ENCODE measurements at places on chromosomes 5 and 9.

DNA sequence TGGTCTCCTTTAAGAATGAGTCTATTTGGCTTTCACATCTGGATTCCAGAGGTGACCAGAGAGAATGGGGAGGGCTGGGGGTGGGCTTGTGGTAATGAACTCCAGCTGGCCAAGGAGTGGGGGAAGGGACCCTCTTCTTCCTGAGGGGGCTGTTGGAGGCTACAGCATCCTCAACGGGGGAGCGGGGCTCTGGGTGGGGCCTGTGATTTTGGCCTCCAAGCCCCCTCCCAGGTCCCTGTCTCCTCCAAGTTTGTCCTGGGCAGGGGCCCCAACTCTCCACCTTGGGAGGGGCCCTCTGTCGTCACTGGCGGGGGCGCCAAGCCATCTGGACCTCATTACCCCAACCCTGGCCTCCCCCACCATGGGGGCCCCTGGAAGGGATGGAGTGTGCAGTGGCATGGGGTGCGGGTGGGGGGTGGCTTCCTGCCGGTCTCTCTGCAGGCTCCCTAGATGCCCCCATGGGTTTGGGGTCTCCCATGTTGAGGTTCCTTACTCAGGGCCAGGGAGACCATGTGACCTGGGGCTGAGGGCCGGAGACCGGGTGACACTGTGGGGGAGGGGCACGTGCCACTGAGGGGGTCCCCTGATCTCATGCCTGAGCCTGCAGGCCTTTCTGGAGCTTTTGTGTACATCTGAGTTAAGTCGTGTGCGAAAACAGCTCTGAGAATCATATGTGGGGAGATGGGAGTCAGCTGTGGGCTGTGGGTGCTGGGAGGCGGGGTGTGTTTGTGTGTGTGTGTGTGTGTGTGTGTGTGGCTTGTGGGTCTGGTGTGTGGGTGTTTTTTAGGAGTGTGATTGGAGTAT, 32.4 kb downstream of the GOLGA2 start:
- peak; percentile 93 for DNase-seq

DNA sequence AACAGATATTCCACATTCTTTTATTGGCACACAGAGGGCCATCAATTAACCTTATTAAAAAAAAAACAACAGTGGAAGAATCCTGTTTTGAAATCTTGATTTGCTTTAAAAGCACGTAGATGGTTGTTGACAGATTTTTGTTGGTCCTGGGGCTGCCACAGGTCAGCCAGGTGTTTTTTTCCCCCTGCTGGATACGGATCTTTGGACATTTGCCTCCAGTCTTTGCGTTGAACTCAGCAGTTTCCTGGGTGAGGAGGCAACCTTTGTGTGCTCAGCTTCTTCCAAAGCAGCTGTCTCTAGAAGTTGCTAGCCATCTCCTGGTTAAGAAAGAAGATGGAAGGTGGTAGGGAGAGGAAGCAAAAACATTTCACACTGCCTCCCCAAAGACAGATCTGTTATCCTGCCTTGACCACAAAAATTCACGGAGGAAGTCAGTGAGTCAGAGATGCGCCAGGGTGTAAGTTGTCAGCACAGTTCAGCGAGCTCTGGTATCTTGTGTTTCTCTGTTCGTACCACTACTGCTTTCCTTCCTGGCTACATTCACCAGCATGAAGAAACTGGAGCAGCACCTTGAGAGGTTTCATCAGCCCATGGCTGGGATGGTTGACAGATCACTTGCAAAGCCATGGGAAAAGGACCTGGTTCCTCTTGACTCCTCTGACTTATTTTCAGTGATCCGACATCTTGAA, 207.3 kb downstream of the ARHGAP26 start:
- no peak for DNase-seq

- peak; percentile 20 for DNase-seq
Measured at GRCh38 chr5:89117124-89117644, 234.2 kb upstream of the MEF2C start.

DNA sequence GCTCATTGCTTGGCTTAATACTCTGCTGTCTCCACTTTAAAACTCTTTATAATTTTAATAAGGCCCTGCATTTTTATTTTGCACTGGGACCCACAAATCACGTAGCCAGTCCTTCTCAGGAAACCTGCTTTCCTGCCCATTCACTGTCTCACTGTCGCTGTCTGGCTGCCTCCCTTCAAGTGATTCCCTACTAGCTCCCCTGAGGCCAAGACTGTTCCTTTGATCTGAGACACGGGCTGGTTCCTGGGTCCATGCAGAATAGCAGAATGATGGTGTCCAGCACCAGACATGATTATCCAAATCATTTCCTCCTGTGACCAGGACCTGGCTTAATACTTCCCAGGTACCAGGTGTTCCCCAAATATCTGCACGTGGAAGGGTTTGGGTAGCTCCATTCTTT, 597.1 kb upstream of the KLF4 start:
- DNase-seq = no peak

- DNase-seq = no peak
Measured at GRCh38 chr5:100792781-100793180, 110.3 kb downstream of the ST8SIA4 start.

DNA sequence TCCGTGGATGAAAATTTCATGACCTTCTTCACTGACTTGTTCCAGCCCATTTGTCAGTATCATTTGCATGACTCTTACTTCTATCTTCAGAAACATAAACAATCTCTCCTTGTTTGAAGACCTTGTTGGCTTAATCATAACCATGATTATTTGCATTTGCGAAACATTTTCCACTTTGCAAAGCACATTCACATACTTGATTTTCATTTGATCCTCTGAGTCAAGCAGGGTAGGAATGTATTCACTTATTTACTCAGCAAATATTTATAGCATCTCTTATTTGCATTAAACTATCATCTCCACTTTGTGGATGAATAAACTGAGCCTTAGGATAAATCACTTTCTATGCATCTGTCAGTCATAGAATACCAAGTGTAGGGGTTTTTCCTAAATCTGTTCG, 343.0 kb upstream of the SGCD start:
- DNase-seq = no peak

GRCh38 chr5:126471875-126472537, 48.8 kb downstream of the GRAMD2B start:
- DNase-seq = no peak

GRCh38 chr9:15289603-15290002, 17.4 kb downstream of the TTC39B start:
- DNase-seq = no peak

- no peak for DNase-seq
Measured at GRCh38 chr9:124665391-124666058, 105.6 kb downstream of the NR6A1 start.

- DNase-seq = no peak
Measured at GRCh38 chr5:36279054-36279698, 22.5 kb downstream of the RANBP3L start.

DNA sequence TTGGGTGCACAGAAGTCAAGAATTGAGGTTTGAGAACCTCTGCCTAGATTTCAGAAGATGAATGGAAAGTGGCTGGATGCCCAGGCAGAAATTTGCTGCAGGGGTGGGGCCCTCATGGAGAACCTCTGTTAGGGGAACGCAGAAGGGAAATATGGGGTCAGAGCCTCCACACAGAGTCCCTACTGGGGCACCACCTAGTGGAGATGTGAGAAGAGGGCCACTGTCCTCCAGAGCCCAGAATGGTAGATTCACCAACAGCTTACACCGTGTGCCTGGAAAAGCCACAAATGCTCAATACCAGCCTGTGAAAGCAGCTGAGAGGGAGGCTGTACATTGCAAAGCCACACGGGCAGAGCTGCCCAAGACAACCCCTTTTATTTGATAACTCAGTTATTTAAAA, 383.5 kb downstream of the TLE4 start:
- DNase-seq = no peak

DNA sequence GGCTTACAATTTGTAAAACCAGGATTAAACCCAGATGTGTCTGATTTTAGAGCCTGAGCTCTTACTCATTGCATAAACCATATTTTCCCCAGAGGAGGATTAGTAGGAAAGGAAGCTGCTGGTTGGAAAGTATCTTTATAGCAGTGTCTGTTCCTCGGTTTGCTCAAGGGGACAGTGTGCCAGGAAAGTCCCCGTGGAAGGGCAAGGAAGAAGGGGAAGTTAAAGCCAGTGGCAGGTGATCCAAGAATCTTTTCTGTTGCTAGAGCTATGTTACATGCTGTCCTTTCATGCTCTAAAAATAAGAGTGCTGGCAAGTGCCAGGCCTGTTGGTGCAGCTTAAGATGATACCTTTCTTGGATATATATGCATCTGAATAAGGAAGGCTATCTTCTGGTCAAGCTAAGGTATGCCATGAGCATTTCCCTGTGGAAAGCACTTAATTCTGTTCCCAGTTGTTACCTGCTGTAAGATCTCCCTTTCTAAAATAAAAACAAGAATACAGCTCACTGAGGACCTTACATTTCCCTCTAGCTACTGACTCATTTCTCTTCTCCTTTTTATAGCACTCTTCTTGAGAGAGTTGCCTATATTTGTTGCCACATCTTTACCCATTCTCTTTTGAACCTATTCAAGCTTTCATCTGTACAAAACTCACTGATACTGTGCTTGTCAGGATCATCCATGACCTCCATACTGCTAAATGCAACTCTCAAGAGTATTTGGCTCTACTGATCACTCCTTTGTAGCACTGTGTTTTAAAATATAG, 8.0 kb downstream of the PDCD1LG2 start:
- no peak for DNase-seq

GRCh38 chr9:134329576-134329855, 3.3 kb downstream of the RXRA start:
- no peak for DNase-seq

DNA sequence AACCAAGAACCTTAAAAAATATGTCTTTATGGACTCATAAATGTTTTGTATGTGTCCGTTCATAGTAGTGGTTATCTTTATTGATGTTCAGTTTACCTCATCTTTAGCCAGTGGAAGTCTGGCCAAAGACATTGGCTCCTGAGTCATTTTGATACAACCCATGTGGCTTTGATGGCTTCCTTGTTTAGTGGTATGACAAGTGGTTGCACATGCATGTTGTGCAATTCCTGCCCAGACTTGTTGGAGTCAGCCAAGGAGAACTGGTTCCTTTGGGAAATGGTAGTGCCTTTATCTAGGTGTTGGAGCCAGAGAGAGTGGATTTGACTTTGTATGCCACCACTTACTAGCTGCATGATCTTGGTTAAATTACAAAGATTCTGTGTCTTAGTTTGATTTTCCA, 94.3 kb downstream of the RPS23 start:
- no peak for DNase-seq

- no peak for DNase-seq
Measured at GRCh38 chr9:133536080-133536479, 1.6 kb downstream of the ADAMTSL2 start.

GRCh38 chr5:42606464-42606869, 150.2 kb upstream of the CCDC152 start:
- no peak for DNase-seq

- no peak for DNase-seq
Measured at GRCh38 chr9:98010445-98010844, 27.3 kb downstream of the ANP32B start.

GRCh38 chr9:126490214-126490631, 123.5 kb upstream of the LMX1B start:
- DNase-seq = no peak

- DNase-seq = no peak
Measured at GRCh38 chr9:116269250-116269649, 115.7 kb downstream of the PAPPA start.

DNA sequence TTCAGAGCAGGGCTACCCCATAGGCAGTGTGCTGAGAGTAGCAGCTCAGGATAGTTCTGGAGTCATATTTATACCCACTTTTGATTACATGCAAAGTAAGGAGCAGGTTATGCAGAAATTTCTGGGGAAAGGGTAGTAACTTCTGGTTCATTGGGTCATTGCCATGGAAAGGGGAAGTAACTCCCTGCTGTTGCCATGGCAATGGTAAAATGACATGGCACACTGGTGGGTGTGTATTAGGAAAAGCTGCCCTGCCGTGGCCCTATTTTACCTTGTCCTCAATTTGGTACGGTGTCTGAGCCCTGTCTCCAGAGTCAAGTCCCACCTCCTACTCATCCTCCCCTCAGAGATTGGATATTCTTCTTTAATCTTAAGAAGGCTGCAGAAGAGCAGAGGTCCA, 526.7 kb upstream of the TYRP1 start:
- no peak for DNase-seq

GRCh38 chr5:3734632-3735031, 139.0 kb downstream of the IRX1 start:
- DNase-seq = no peak

DNA sequence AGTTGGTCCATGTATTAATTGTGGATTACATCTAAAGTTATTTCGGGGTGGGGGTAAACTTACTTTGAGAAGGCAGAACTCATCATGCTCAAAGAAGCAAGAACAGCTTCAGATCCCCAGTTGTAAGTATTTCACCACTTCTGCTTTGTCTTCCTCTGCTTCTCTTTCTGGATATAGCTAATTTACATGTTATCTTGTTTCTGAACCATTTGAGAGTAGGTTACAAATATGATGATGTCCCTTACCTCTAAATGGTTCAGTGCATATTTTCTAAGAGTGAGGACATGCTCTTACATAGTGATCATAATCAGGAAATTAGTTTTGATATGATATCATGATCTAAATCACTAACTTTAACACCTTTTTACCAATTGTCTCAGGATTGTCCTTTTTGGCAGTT, 11.9 kb downstream of the TRIO start:
- no peak for DNase-seq

GRCh38 chr5:120759587-120759986, 295.5 kb downstream of the PRR16 start:
- no peak for DNase-seq

- DNase-seq = peak; percentile 89
Measured at GRCh38 chr9:90002397-90003271, 397.8 kb downstream of the GADD45G start.

DNA sequence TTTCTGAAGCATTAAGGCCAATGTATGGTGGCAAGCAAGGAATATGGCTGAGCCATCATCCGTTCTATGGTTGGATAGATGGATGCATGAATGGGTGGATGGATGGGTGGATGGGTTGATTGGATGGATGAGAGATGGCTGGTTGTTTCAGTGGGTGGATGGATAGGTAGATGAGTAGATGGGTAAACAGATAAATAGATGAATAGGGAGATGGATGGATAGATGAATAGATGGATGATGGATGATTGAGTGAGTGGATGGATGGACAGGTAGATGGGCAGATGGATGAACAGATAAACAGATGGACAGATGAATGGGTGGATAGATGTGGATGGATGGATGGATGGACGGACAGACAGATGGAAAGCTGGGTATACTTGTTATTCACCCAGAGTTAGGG, 92.6 kb upstream of the ZNF618 start:
- no peak for DNase-seq

- DNase-seq = no peak
Measured at GRCh38 chr9:112296929-112297328, 36.5 kb downstream of the PTBP3 start.

DNA sequence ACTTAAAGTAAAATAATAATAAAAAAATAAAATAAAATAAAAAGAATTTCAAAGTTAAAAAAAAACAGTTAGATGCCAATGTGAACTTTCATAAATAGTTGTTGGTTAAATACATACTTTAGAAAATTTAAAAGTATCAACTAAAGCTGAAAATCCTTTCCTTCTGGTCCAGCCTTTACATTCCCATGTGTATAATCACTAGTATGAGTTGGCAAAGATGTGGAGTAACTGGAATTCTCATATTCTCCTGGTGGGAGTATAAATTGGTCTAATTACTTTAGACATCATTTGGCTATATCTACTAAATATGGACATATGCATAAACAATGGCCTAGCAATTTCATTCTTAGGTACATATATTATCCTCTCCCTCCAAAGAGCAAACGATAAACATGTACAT, 619.9 kb downstream of the PTPRD start:
- DNase-seq = no peak

GRCh38 chr9:137504432-137504777, 45.3 kb upstream of the NSMF start:
- DNase-seq = no peak
